ENCODE measurements at places on chromosomes 12 and 14. TPM values are rescaled to one million over a fixed set of nuclear protein-coding genes. Genes with fewer than 3 reads are reported as not detected.

The GPRC5D gene
- polyA plus RNA-seq: 0.71 TPM

The NYNRIN gene
- polyA plus RNA-seq: not detected

The ADGRD1 gene
- not detected for polyA plus RNA-seq

The DDIT3 gene
- 15.4 TPM for polyA plus RNA-seq

The STRN3 gene
- 2.3 TPM for polyA plus RNA-seq

The CHGA gene
- not detected for polyA plus RNA-seq

The SCNN1A gene
- polyA plus RNA-seq: 0.53 TPM

The TEX52 gene
- polyA plus RNA-seq: not detected

The MGP gene
- polyA plus RNA-seq: not detected

The P3H3 gene
- polyA plus RNA-seq: 1.2 TPM

The NDRG2 gene
- polyA plus RNA-seq: 26.9 TPM

The POTEG gene
- not detected for polyA plus RNA-seq

The MMP19 gene
- not detected for polyA plus RNA-seq
